Mesenchymal stem cell (in vitro differentiated cells and primary cell): ENCODE measurements at places on chromosomes 6 and 20.

GRCh38 chr20:64109831-64110391 is 2.5 kb upstream of the NPBWR2 start:
- DNase-seq, result no peak

DNA sequence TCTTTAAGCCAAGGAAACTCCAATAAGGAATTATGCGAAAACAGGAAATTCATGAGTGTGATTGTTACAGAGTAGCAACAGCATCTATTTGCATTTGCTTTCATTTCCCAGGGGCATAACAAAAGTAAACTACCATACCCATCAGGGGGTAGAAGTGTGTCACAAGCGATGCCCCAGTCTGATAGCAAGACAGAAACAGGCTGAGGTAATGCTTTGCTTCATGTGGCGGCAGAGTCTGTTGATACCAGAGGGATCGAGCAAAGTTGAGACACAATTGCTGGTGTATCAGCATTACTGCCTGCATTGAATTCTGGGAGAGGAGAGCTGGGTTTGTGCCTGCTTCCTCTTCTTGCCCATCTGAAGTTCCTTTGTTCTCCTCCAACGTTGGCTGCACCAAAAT is 51.2 kb upstream of the LYRM2 start:
- DNase-seq, result no peak

GRCh38 chr20:16007962-16008361 is 565.3 kb downstream of the KIF16B start:
- DNase-seq, result no peak

DNA sequence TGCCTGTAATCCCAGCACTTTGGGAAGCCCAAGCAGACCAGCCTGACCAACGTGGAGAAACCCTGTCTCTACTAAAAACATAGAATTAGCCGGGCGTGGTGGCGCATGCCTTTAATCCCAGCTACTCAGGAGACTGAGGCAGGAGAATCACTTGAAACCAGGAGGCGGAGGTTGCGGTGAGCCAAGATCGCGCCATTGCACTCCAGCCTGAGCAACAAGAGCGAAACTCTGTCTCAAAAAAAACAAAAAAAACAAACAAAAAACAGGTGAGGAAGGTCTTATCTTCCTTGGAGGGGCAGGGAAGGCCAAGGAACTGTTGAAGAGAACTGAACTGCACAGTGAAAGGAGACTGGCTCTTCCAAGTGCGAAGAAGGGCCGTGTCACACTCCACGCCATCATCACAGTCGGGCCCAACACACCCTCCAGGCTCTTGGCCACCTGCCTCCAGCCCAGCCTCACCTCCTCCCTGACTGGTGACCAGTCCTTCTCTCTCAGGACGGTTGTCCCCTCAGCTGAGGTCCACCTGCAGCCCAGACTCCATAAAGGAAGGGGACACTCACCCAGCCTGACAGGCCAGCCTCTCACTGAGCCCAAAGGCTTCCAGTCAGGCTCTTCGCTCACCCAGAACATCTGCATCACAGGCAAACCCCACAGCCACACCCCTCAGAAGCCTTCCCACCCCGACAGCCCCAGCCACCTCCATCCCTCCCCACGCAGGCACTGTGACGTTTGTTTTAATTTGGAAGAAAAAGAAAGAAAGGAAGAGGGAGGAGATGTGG is 4.1 kb downstream of the ZC3H12D start:
- DNase-seq, result no peak

DNA sequence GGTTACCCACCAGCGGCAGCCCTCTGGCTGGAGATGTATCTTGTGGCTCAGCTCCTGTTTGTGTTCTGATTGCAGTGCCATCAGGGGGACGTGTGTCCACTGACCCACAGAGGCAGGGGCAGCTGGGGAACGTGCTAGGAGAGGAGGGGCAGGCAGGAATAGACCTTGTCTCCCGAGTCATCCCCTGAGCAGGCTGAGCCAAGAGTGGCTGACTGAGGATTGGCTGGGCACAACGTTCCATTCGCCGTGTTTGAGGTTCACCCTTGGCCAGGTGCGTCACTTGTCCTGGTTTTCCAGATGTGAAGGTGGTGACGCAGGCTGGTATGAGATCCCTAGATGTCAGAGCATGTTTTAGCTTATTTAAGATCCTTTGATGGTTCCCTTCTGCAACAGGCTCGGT is 57.7 kb downstream of the ADNP start:
- DNase-seq, result no peak

DNA sequence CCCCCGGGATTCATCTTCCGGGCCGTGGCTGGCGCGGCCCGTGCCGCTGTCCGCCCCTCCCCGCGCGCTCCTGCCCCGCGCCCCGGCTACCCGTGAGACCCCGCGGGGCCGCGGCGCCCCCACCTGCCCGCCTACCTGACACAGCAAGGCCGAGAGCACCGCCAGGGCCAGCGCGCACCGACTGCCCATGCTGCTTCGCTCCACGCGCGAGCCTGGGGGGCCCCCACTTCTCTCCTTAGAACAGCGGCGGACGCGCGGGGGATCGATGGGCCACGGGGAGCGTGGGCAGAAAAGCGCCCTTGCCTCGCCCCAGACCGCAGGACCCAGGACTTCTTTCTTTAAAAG is 955 bp downstream of the DLL1 start:
- DNase-seq, result no peak

DNA sequence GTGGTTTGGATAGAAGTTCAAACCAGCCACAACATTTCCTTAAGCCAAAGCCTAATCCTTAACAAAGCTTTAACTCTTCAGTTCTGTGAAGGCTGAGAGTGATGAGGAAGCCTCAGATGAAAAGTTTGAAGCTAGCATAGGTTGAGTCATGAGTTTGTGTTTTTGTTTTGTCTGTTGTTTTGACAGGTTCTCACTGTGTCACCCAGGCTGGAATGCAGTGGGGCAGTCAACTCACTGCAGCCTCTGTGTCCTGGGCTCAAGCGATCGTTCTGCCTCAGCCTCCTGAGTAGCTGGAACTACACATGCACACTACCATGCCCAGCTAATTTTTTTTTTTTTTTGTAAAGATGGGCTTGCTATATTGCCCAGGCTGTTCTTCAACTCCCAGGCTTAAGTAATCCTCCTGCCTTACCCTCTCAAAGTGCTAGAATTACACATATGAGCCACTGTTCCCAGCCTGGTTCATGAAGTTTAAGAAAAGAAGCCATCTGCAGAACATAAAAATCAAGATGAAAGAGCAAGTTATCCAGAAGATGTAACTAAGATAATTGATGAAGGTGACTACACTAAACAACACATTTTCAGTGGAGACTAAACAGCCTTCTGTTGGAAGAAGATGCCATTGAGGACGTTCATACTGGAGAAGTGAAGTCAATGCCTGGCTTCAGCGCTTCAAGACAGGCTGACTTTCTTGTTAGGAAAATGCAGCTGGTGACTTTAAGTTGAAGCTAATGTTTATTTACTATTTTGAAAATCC is 96.2 kb downstream of the SMAP1 start:
- peak; percentile 29 for DNase-seq

GRCh38 chr6:37456816-37457560 is 24.0 kb downstream of the CMTR1 start:
- DNase-seq, result no peak

DNA sequence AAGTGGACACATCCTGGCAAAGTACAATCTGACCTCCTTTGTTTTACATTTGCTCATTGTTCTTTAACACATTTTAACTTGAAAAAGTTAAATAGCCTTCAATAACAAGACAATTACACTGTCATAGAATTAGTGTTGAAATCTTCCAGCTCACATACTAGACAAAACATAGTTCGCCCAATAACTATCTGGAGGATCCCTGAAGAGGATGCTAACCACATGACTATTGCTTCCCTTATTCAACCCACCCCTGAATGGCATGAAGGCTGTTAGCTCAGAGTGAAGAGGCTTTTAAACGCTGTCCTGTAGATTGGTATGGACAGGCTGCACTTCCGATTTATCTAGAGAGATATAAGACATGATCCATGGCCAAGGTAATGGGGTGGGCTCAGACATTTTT is 15.0 kb upstream of the DSE start:
- no peak for DNase-seq

DNA sequence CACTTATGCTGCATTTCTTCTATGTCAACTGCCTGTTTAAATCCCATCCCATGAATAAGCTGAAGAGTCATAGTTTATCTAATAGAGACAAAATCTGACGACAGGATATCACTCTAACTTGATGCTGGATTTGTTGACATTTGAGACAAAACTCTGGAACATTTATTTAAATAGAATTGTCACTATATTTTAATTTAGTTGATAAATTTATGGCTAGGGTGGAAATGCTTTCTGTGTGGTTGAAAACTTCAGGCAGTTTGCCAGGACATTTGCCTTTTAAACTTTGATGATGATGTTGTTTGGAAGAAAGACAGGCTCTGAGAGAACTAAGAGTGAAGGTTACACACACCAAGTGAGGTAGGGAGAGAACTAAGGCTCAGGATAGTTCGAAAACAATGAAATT is 68.1 kb downstream of the GJA1 start:
- DNase-seq, result peak; percentile 51

DNA sequence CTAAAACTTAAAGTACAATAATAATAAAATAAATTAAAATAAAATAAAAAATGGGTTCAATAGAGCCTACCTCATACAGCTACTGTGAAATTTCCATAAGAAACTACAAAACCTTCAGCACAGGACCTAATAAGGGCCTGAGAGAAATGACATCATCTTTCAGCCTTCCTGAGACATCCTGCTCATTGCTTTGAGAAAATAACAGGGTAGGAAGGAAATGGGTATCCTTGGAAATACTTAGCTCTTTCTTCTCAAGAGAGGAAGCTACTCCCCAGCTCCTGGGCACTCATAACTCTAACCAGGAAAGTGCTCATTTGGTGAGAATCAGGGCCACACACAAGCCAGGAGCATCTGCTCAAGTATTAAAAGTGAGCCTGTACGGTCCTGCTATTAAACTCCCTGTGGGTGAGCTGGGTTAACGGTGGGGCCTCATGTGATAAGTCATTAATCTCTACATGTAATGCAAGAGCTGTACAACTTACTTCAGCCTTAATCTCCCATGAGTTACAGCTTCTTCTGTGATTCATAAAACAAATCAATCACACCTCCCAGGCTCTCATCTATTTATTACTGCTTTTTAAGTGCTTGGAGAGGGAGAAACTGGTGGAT is 141.4 kb downstream of the MAFB start:
- no peak for DNase-seq

DNA sequence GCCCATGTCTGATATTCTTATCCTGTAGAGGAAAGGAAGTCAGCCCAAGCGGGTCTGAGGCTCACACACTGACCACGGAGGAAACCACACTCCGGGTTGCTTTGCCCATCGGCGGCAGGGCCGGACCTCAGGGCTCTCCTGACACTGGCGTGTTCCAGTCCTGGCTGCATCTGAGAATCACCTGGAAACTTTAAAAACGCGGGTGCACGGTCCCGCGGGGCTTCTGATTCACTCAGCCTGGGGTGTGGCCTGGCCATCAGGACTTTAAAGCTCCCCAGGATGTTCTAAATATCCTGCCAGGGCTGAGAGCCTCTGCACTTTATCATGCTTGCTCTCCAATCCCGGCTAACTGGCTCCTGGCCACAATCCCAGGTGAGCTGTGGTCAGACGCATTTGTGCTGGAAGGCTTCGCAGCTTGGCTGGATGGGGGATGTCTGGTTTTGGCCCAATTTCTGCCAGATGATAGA is 47.7 kb upstream of the DACT2 start:
- no peak for DNase-seq

- DNase-seq, result no peak
Observed at GRCh38 chr6:97864826-97865225, 581.8 kb upstream of the MMS22L start.

DNA sequence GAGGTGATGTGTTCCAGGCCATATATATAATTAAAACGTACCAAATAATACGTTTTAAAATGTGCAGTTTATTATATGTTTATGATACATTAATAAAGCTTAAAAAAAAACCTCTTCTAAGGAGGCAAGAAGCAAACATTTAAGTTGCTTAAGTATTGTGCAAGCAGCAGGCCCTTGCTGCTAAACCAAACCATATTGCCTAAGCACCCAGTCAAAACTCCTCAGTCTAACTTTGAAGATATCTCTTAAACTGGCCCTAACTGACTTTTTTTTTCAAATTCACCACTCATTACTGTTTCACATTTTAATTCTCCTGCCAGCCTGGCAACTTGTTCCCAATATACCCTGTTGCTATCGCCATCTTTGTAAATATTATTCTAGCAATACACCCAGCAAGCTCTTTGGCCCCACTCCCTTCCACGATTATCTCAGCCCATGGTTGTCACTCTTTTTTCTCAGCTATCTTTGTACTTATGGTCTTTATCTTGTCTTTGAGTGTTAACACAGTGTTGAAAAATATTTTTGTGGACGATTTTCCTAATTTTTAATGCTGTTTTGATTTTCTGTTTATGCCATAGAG is 60.9 kb downstream of the C6orf58 start:
- DNase-seq, result no peak

GRCh38 chr6:147700436-147701209 is 192.1 kb downstream of the SAMD5 start:
- DNase-seq, result peak; percentile 31

DNA sequence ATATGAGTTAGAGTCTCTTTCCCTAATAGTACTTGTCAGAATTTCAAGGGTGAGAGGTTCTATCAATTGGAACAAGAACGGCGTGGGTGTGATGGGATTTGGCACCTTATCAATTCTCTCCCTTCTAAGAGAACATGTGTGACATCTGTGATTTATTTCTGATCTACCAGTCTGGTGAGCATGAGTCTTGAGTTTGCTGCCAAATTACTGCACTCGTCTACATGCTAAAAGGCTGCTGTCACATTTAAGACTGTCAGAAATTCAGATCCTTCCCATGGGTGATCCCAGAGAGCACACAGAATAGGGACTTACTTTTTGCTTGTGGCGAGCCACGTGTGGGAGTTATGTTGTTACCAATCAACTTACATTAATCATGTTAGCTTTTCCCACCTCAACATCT is 370.2 kb upstream of the SASH1 start:
- no peak for DNase-seq

GRCh38 chr6:89963391-89963790 is 69.1 kb downstream of the GJA10 start:
- no peak for DNase-seq

DNA sequence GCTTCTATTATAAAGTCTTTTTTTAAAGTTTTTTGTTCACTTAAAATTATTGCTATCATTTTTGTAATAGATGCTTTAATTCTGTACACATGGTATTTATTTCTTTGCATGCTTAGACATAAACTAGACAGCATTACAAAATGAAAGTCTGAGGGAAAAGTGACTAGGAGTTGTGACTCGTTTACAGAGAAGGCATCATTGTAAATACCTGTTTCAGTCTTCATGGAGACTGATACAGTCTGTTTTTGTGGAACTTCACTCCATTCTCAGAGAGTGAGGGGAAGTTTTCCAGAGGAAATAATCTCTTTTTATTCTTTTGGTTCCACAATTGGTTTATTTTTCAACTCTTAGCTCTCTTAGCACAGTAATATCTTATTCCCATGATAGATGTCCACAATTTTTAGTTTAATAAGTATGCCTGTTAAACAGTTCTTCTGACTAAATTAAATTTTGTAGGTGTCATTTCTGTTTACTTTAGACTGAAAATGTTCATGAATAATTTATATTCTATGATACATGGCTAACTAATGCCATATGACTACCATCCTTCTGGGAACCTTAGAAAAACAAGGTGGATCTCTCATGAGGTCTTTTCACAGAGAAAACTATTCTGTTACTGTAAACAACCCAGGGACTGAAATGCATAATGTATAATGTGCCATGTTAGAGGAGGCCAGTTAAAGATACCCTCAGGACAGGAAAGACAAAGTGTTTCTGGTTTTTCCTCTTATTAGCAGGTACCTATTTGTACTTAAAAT is 69.2 kb downstream of the MYO6 start:
- DNase-seq, result peak; percentile 28

GRCh38 chr6:144162977-144163376 is 12.7 kb downstream of the STX11 start:
- no peak for DNase-seq
